ENCODE measurements at places on chromosomes 12 and 14.
A peak's percentile ranks its signal among the peaks of the same experiment; 100 is the strongest.

- peak; percentile 48 for DNase-seq
Observed at GRCh38 chr14:49303946-49304516, 282.1 kb downstream of the RPS29 start.

DNA sequence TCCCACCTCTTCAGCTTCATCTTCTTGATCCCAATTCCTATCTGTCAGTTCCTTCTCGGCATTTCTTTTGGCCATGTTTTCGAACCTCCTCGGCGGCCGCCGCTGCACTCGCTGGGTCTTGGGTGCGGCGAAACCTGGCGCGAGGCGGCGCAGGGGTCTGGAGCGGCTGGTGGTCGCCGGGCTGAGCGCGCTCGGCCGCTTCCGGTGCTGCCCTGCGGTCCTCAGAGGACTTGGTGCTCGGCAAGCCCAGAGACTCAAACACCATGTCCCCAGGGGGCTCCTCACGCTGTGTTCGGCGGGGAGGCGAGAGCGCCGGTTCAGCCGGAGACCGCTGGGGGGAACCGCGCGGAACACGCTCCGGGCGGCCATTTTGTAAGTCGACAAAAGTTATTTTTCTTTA is 51.8 kb downstream of the PPP1R36 start:
- DNase-seq: no peak

GRCh38 chr12:116881325-116881876 is at the start of gene HRK:
TSS of gene HRK (minus strand) at chr12:116881441. CDS start at chr12:116881307, 134 bp downstream.
- DNase-seq: no peak

- DNase-seq: no peak
Observed at GRCh38 chr14:101133068-101133467, 229.5 kb upstream of the RTL1 start.

GRCh38 chr14:71959055-71959454 is 26.8 kb downstream of the RGS6 start:
- DNase-seq: no peak

DNA sequence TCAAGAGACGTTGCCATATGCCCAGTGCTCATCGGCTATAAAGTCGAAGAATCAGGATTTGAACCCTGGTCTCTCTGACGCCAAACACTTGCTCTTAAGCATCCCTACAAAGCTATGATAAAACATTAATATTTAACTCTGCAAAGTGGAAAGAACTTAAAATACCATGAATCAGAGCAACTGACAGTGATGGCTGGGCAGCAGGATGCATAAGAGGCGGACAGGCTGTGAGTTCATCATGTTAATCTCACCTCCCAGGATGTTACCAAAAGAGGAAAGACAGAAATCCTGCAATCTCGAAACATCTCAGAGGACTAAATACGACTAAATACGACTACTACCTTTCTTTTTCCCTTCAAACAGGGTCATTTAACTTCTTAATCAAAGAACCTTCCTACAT is 5.8 kb downstream of the DICER1 start:
- no peak for DNase-seq

DNA sequence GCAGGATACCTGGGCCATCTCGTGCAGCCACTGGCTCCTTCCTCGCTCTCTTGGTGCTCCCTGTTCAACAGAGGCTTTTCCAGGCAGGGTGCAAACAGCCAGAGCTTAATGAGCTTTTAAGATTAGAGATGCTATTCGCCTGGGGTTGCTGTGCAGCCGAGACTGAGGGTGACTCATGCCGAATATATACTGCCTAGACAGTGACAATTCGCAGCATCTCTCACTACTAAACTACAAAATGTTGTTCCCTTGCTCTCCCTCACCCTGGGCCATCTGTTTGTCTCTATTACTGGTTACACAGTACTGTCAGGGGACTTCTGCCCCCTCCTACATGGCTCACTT is 26.0 kb upstream of the TESC start:
- DNase-seq: no peak

DNA sequence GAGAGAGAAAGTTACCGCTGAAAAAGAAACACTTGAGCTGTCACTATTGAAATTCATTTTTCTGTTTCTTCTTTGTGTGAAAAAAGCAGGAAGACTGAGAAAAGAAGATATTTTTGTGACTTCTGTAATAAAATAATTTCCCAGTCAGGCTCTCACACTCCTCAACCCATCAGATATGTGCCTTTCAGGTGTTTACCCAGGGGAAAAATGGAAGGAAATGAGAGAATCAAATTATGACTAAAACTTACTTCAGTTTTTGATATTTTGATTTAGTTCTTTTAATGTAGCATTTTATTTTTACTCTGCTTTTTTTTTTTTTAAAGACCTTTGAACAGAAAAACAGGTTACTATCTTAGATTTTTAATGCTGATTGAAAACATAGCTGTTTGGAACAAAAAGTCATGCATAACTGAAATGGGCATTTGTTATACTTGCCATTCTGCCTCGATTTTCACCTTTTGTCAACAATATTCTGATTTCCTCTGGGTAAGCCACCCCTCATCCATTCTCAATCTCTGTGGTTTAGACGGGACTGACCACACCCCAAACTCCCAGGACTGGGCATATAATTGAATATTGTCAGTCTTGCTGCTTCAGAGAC is 133.2 kb upstream of the KRR1 start:
- no peak for DNase-seq
